ENCODE measurements at places on chromosomes 1 and 21. TPM values are rescaled to one million over a fixed set of nuclear protein-coding genes. Genes with fewer than 3 reads are reported as not detected.

GRCh38 chr1:68409426-68409825 lies 40.3 kb downstream of the RPE65 start:
- no peak for DNase-seq
- H3K36me3 ChIP-seq, result no peaks in the 10 kb centered on the region
- no peak overlapping the region for H3K4me3 ChIP-seq

GRCh38 chr21:46052703-46053651 lies 44.9 kb upstream of the COL6A2 start:
- no peak for DNase-seq
- no peaks in the 10 kb centered on the region for H3K27me3 ChIP-seq
- no peaks in the 10 kb centered on the region for H3K36me3 ChIP-seq
- no peak overlapping the region for H3K4me3 ChIP-seq
- no peak overlapping the region for H3K27ac ChIP-seq

DNA sequence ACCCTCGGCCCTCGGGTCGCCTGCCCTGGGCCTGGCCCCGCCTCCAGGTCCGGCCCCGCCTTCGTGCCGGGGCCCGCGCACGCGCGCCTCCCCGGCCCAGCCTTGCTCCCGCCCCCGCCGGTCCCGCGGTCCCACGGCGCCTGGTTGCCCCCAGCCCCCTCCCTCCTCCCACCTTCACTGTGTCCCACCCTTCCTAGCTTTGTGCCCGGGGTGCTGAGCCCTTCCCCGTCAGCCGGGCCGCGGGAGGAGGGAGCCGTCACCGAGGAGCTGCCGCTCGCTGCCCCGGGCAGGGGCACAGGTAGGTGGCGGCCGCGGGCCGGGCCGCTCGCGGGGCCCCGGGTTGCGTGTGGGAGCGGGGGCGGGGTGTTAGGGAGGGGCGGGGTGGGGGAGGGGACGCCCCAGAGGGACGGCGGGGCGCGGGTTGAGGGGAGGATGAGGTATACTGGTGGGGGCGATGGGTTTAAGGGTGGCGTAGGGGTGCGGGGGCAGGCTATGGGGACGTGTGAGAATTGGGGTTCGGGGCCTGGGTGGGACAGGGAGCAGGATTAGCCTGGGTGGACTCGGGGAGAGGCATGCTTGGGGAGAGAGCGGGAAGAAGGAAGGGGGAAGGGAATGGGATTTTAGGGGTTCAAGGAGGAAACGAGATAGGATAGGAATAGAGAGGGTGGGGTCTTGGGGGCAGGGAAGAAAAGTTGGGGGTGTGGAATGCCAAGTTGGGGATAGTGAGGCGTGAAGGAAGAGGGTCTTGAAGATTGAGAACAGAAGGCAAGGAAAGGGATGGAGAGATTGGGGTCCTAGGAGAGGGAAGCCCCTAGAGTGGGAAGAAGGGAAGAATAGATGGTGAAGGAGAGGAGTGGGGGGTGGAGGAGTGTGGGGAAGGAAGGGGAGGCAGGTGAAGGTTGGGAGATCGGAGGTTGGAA lies at the start of gene LRRC42:
LRRC42 (plus strand) TSS at position 99 of the 920 bp plus-strand sequence. CDS start 5,650 bp downstream, outside the sequence.
- peak within 1 kb of the TSS; percentile 63 for H3K4me3 ChIP-seq
- DNase-seq, result no peak
- no peaks in the 10 kb centered on the region for H3K27me3 ChIP-seq
- H3K27ac ChIP-seq, result peak within 1 kb of the TSS; percentile 78
- no peaks in the 10 kb centered on the region for H3K36me3 ChIP-seq

DNA sequence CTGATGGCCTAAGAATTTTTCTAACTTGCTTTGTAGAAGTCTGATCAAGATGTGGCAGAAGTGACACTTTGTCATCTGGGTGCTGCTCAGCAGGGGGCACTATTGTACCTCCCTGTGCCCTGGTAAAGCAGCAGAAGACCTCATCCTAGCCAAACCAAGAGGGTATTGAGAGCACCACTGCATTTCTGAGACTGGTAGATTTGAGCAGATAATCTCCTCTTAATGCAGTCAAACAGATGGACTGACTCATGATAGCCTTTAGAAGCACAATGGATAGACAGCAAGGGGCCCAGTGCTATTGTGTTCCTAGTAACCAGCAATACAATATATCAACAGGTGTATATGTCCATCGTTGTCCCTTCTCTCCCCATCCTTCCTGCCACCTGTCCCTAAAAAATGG lies 5.7 kb downstream of the TPM3 start:
- DNase-seq, result peak; percentile 70
- no peak overlapping the region for H3K27ac ChIP-seq
- H3K27me3 ChIP-seq, result no peaks in the 10 kb centered on the region
- H3K36me3 ChIP-seq, result no peaks in the 10 kb centered on the region

GRCh38 chr1:41573194-41573593 lies 88.7 kb upstream of the EDN2 start:
- peaks cover 13% of the 10 kb centered on the region for H3K4me1 ChIP-seq
- H3K27me3 ChIP-seq, result no peaks in the 10 kb centered on the region
- peak; percentile 18 for DNase-seq
- no peak overlapping the region for H3K4me3 ChIP-seq

GRCh38 chr1:41003640-41004220 lies 17.8 kb downstream of the SLFNL1 start:
- H3K4me3 ChIP-seq, result no peak overlapping the region
- H3K27ac ChIP-seq, result peak overlapping the region; percentile 38
- peaks cover 23% of the 10 kb centered on the region for H3K4me1 ChIP-seq
- H3K36me3 ChIP-seq, result peaks cover 91% of the 10 kb centered on the region
- peak; percentile 98 for DNase-seq

DNA sequence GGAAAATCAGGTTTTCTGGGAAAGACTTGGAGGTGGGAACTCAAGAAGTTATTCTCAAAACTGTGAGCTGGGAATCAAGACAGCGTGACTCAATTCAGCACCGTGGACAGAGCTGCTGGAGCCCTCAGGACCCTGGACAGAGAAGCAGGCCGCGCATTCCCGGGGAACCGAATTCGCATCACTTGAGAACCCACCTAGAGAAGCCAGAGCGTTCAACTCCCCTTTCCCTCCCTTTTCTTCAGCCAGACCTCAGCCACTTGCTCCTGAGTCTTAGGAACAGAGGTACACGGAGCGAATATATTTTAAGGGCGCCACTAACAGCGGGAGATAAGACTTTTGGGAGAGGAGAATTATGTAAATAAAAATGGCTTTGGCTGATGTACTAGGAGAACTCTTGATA lies 2.0 kb upstream of the LIN28A start:
- peak; percentile 76 for DNase-seq
- no peak overlapping the region for H3K4me3 ChIP-seq
- H3K27ac ChIP-seq, result no peak overlapping the region
- no peaks in the 10 kb centered on the region for H3K36me3 ChIP-seq
- no peaks in the 10 kb centered on the region for H3K4me1 ChIP-seq

DNA sequence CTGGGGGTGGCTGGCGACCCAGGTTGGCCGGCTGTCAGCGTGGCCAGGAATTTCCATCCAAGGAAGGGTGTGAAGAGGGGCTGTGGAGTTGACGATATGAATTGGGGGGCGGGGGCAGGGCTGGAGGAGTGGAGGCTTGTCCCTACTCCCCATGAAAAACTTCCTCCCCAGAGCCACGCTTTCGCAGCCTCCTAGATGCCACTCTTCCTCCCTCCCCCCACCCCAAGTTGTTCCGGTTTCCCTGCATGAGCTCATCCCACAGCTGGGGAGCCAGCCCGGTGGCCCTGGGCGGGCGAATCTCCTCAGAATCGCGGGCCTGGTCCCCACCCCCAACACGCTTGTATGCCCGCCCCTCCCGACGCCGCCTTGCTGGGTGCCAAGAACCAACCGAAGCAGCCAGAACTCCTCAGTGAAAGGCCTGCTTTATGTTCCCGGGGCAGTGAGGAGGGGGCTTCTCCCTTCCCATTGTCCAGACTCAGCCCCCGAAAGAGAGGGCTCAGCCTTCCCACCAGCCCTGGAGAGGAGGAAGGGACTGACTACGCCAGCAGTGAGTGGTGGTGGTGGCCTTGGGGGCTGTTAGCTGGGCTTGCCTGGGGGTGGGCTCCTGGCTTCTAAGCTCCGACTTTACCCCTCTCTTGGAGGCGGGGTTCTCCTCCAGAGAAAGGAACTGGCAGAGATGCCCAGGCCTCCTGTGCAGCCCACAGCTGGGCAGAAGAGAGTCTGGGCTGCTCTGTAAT lies 1.8 kb upstream of the CSMD2 start:
- peaks cover 51% of the 10 kb centered on the region for H3K27me3 ChIP-seq
- peak; percentile 65 for DNase-seq
- H3K4me3 ChIP-seq, result peak overlapping the region; percentile 23
- H3K4me1 ChIP-seq, result peaks cover 10% of the 10 kb centered on the region
- H3K27ac ChIP-seq, result no peak overlapping the region

- no peak for DNase-seq
- peak overlapping the region; percentile 72 for H3K27ac ChIP-seq
These were observed 7.2 kb upstream of the ATP1A1 start for GRCh38 chr1:116365857-116366256.

DNA sequence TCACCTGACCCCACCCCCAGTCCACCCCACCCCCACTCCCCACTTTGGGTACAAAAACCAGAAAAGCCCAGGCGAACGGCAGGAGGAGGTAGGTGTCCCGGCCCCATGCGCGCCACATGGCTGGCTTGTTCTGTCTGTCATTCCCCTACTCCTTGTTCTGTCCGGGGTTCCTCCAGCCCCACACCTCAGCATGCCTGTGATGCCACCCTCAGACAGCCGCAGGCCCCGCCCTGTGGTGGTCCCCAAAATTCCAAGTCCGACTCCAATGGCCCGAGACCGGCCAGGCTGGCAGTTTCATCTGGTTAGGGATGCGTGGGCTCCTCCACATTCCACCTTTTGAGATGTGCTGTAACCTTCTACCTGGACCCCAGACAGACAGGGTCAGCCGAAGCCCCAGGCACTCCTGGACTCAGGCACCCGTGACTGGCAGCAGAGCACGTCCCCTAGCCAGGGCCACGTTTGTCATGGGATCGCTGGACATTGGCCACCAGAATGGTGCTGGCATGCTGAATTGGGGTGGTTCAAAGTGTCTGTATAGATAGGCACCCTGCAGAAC lies 94.4 kb downstream of the WDR4 start:
- H3K36me3 ChIP-seq, result no peaks in the 10 kb centered on the region
- no peak overlapping the region for H3K27ac ChIP-seq

- H3K36me3 ChIP-seq, result no peaks in the 10 kb centered on the region
- no peaks in the 10 kb centered on the region for H3K4me1 ChIP-seq
- H3K27me3 ChIP-seq, result no peaks in the 10 kb centered on the region
- no peak overlapping the region for H3K27ac ChIP-seq
- no peak for DNase-seq
These were observed 211.9 kb upstream of the EDN2 start for GRCh38 chr1:41696381-41696780.

- no peaks in the 10 kb centered on the region for H3K36me3 ChIP-seq
- H3K4me3 ChIP-seq, result no peak overlapping the region
- no peak overlapping the region for H3K27ac ChIP-seq
- H3K27me3 ChIP-seq, result no peaks in the 10 kb centered on the region
These were observed 131.6 kb upstream of the POU3F1 start for GRCh38 chr1:38178216-38178615.

DNA sequence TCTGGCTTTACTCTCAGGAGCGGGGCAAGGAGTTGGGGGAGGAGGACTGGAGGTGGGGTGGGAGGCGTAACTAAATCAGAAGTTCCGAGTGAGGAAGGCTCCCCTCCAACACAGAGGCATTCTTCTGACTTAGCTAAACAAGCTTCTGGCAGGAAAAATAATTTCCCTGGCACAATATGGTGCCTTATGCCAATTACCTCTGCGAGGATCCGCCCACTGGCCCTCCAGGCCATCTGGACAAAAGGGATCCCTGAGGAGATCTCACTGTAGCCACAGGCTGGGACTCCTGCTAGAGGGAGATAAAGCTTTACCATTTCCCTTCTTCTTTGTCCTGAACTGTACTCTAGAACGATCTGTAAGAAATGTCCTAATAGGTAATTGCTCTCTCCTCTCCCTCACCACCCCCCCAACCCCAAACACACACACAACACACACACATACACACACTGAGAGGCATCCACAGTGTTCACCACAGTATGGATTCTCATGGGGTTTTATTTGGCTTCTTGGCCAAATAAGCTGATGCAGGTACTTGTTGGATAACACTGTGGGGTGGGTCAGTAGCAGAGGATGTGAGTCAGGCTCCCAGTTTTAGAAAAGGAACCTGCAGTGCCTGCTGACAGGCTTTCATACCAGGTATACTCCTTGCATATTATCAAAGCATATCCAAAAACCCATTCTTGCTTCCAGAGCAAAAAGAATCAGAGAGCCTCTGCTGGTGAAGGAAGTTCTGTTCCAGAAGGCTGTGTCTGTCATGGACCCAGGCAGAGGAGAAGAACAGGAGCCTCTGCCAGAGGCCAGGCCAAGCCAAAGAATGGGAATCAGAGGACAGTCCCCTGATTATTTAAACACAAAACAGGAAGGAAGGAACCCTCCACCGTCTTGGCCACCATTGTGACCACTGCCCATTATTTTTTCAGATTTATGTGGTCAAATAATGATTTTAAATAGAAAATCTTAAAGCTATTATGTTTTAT lies 169.1 kb downstream of the C1orf21 start:
- H3K4me3 ChIP-seq, result no peak overlapping the region
- no peaks in the 10 kb centered on the region for H3K36me3 ChIP-seq
- H3K27ac ChIP-seq, result no peak overlapping the region
- no peaks in the 10 kb centered on the region for H3K27me3 ChIP-seq

- H3K36me3 ChIP-seq, result peaks cover 26% of the 10 kb centered on the region
- H3K27me3 ChIP-seq, result no peaks in the 10 kb centered on the region
- peak overlapping the region; percentile 69 for H3K4me3 ChIP-seq
- H3K27ac ChIP-seq, result no peak overlapping the region
These were observed 1.7 kb downstream of the AKR1A1 start for GRCh38 chr1:45552331-45552730.

GRCh38 chr1:158289811-158290210 lies at the start of gene CD1C:
Gene CD1C, plus strand, starts transcription at chr1:158289923. Its CDS starts 142 bp downstream, at chr1:158290065.
- H3K4me1 ChIP-seq, result no peaks in the 10 kb centered on the region
- no peak within 1 kb of the TSS for H3K27ac ChIP-seq
- peaks cover 56% of the 10 kb centered on the region for H3K27me3 ChIP-seq
- no peaks in the 10 kb centered on the region for H3K36me3 ChIP-seq
- DNase-seq, result no peak

DNA sequence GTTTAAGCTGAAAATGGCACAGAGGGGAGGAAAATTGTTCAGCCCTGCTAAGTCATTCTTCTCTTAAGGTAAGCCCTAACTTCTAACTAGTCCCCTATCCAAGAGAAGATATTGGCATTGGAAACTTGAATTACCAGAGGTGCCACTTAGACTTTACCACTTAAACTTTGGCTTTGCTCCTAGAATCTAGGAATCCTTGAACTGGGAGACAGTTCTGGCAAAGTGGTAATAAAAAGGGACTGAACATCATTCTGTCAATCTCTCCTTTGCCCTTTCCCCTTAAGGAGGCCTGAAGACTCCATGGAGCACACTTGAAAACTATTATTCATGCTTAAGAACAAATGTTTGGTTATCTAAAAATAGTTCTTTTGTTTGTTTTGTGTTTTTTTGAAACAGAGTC lies 8.4 kb downstream of the ATP1A4 start:
- no peaks in the 10 kb centered on the region for H3K4me1 ChIP-seq
- no peak overlapping the region for H3K27ac ChIP-seq
- DNase-seq, result no peak
- H3K27me3 ChIP-seq, result no peaks in the 10 kb centered on the region
- H3K36me3 ChIP-seq, result no peaks in the 10 kb centered on the region

The YARS1 gene
- total RNA-seq, result 299 TPM

The MYOG gene
- total RNA-seq, result not detected

The TEDDM1 gene
- not detected for total RNA-seq

The TRIM46 gene
- total RNA-seq, result 6.2 TPM

The TDRD10 gene
- not detected for total RNA-seq

The NCMAP gene
- not detected for total RNA-seq

The C1orf94 gene
- total RNA-seq, result 0.72 TPM

The BRINP3 gene
- total RNA-seq, result 0.76 TPM

The CNR2 gene
- total RNA-seq, result not detected

Measured in A673 (cell line).